ENCODE measurements at places on chromosomes 6 and 20.

- DNase-seq = no peak
These were observed 518.9 kb upstream of the JARID2 start for GRCh38 chr6:14726816-14727493.

DNA sequence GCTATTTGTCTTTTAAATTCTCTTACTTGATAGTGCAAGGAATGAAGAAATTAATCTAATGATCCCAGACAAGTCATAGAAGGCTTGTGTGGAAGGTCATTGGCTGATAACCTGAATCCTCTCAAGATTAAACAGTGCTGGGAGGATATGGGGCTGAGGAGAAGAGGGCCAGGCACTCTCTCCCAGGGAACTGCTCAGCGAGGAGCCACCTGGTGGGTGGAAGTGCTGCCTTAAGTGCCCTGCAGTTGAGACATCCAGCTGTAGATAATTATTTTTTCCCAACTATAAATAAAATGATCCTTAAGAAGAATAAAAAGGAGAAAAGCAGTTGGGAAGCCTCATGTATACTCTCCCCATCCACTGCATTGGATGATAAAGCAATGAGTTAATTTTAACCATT lies 47.9 kb downstream of the BTBD3 start:
- DNase-seq = no peak

GRCh38 chr20:41475503-41475902 lies 108.9 kb upstream of the EMILIN3 start:
- DNase-seq = no peak

- no peak for DNase-seq
These were observed 64.9 kb upstream of the AFDN start for GRCh38 chr6:167761794-167762258.

- no peak for DNase-seq
These were observed 39.3 kb downstream of the HUS1B start for GRCh38 chr6:617456-618100.

DNA sequence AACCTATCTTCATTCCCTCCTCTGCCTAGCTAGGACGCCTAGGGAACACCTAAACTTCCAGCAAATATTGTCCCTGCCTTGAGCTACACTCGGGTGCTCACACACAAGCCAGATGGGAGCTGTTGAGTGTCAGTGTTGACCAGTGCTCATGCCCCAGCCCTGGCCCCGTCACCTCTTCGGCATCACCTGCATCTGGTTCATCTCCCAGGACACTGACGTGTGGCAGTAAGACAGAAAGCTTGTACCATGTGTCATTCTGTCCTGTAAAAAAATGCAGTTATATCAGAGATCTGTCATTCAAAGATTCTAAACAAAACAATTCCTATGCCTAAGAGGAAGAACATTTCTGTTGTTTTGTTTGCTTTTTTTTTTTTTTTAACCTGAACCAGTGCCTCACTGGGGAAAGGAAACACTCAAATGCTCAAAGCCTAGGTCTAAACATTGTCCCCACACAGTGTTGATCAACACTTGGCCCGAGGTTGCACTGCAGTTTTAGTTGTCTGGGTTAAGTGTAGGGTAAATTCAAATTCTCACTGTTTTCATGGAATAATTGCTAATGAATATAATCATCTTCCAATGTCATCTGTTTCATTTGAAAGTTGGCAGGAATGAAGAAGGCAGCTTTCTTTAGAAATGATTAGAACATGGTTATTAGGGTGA lies 102.7 kb upstream of the SASH1 start:
- DNase-seq = no peak

GRCh38 chr20:4040283-4041179 lies 25.2 kb upstream of the RNF24 start:
- no peak for DNase-seq
